ENCODE measurements at places on chromosomes 4 and X.

DNA sequence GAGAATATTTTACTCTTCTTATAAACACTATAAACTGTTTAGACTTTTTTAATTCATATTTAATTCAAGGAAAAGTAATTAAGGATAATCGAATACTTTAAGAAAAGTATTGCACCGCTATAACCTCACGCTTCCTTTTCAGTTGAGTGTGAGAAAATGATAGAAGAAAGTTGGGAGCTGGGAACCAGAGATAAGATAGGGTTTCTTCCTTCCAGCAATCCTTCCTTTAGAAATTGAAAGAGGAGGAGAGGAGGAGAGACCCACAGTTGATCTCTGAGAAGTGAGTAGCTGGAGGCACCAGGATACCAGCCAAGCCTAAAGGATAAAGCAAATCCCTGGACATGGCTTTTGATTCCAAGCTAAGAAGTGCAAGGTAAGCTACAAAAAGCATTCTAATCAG, 242.3 kb upstream of the NOCT start:
- H3K4me3 ChIP-seq, result no peak overlapping the region
- H3K4me1 ChIP-seq, result peaks cover 15% of the 10 kb centered on the region
- no peaks in the 10 kb centered on the region for H3K27me3 ChIP-seq
- H3K27ac ChIP-seq, result no peak overlapping the region
- no peak for DNase-seq

- no peak for DNase-seq
- peaks cover 9% of the 10 kb centered on the region for H3K4me1 ChIP-seq
- no peak overlapping the region for H3K27ac ChIP-seq
- peaks cover 4% of the 10 kb centered on the region for H3K36me3 ChIP-seq
- no peak overlapping the region for H3K4me3 ChIP-seq
Observed at GRCh38 chr4:83255584-83255983, 29.0 kb downstream of the COQ2 start.

- no peak overlapping the region for H3K4me3 ChIP-seq
- H3K27ac ChIP-seq, result no peak overlapping the region
- H3K36me3 ChIP-seq, result no peaks in the 10 kb centered on the region
- peaks cover 13% of the 10 kb centered on the region for H3K4me1 ChIP-seq
Observed at GRCh38 chr4:13970349-13970748, 342.8 kb upstream of the BOD1L1 start.

DNA sequence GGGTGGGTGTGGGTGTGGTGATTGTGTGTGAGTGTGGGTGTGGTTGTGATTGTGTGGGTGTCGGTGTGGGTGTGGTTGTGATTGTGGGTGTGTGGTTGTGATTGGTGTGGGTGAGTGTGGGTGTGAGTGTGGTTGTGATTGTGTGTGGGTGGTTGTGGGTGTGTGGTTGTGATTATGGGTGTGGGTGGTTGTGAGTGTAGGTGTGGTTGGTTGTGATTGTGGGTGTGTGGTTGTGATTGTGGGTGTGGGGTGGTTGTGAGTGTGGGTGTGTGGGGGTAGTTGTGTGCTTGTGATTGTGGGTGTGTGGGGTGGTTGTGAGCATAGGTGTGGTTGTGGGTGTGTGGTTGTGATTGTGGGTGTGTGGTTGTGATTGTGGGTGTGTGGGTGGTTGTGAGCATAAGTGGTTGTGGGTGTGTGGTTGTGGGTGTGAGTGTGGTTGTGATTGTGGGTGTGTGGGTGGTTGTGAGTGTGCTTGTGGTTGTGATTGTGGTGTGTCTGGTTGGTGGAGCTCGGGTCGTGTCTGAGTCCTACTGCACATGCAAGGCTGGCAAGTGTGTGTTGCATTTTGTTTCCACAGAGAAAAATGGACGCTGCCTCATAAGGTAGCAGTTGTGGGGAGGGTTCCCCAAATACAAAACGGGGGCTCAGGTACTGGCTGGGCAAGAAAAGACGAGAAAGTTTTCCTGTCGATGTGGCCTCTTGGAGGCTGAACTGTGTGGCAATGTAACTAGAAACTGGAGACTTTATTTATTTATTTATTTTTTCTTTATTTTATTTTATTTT, 116.7 kb downstream of the UBE2K start:
- no peak overlapping the region for H3K4me3 ChIP-seq
- no peaks in the 10 kb centered on the region for H3K27me3 ChIP-seq
- H3K4me1 ChIP-seq, result no peaks in the 10 kb centered on the region
- H3K27ac ChIP-seq, result no peak overlapping the region
- DNase-seq, result no peak

- no peak overlapping the region for H3K4me3 ChIP-seq
- peaks cover 1% of the 10 kb centered on the region for H3K27me3 ChIP-seq
- H3K36me3 ChIP-seq, result peaks cover 4% of the 10 kb centered on the region
- DNase-seq, result no peak
- no peak overlapping the region for H3K27ac ChIP-seq
Observed at GRCh38 chr4:81148576-81148975, 66.4 kb downstream of the PRKG2 start.

GRCh38 chr4:172134521-172134920, 321.3 kb downstream of the GALNTL6 start:
- H3K4me1 ChIP-seq, result peaks cover 3% of the 10 kb centered on the region
- no peaks in the 10 kb centered on the region for H3K27me3 ChIP-seq
- H3K36me3 ChIP-seq, result no peaks in the 10 kb centered on the region
- no peak for DNase-seq
